ENCODE measurements at places on chromosomes 4 and X. TPM values are rescaled to one million over a fixed set of nuclear protein-coding genes. Genes with fewer than 3 reads are reported as not detected.
A peak's percentile ranks its signal among the peaks of the same experiment; 100 is the strongest.

PNMA6E gene
- total RNA-seq, result not detected

- H3K36me3 ChIP-seq, result peaks cover 13% of the 10 kb centered on the region
- no peaks in the 10 kb centered on the region for H3K27me3 ChIP-seq
- no peaks in the 10 kb centered on the region for H3K4me1 ChIP-seq
- H3K27ac ChIP-seq, result no peak overlapping the region
Observed at GRCh38 chrX:24207826-24208225, 58.3 kb downstream of the ZFX start.

TIMM8A gene
- total RNA-seq, result 12.0 TPM

DNA sequence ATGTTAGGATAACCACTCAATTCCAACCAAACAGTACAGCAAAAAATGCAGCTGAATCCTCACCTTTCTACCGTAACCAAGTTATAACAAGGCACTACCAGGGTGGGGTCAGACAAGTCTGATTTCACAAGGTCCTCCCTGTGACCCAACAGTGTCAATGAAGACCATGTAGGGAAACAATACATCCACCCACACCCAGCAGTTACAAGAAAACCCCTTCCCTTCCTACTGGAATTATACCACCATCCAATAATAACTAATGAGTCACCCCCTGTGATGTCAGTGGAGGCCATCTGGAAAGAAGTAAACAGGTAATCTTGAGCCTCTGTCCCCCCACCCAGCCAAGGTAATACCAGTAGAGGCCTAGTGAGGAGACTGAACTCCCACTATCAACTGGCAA lies 117.6 kb downstream of the FGF16 start:
- H3K4me3 ChIP-seq, result no peak overlapping the region
- no peaks in the 10 kb centered on the region for H3K4me1 ChIP-seq
- no peak for DNase-seq
- H3K27ac ChIP-seq, result no peak overlapping the region
- H3K36me3 ChIP-seq, result no peaks in the 10 kb centered on the region

DNA sequence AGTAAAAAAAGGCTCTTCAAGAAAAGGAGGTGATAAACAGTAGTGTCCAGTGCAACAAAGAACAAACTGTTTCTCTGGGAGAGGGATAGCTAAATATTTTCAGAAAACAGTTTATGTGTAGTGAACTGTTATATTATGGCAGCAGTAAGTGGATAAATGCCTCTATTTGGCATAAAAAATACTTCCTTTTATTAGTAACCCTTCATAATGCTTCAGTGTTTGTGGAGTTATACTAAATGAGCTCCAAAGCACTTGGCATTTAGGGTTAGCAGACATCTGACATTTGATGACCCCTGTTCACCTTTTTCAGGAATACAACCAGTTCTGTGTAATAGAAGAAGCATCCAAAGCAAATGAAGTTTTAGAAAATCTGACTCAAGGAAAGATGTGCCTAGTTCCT lies 31.9 kb downstream of the TRAPPC11 start:
- no peak overlapping the region for H3K4me3 ChIP-seq
- no peaks in the 10 kb centered on the region for H3K27me3 ChIP-seq
- DNase-seq, result no peak
- no peak overlapping the region for H3K27ac ChIP-seq
- H3K4me1 ChIP-seq, result no peaks in the 10 kb centered on the region
- peaks cover 54% of the 10 kb centered on the region for H3K36me3 ChIP-seq

DNA sequence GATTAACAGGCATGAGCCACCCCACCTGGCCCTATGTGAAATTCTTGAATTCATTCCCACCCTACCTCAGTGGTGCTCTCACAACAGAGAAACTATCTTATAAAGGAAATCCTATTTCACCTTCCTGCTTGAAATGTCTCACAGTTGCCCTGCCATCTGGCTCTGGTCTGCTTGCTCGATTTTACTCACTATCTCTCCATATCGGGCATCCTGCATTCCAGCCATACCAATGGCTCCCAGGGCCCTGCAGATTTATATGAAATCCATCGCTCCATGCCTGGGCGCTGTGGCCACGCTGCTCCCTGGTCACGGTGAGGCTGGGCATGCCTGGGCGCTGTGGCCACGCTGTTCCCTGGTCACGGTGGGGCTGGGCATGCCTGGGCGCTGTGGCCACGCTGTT lies 15.8 kb downstream of the SORBS2 start:
- H3K4me1 ChIP-seq, result no peaks in the 10 kb centered on the region
- H3K36me3 ChIP-seq, result no peaks in the 10 kb centered on the region
- no peak for DNase-seq
- no peak overlapping the region for H3K27ac ChIP-seq
- H3K27me3 ChIP-seq, result no peaks in the 10 kb centered on the region

IL15 gene
- total RNA-seq, result 6.1 TPM

DNA sequence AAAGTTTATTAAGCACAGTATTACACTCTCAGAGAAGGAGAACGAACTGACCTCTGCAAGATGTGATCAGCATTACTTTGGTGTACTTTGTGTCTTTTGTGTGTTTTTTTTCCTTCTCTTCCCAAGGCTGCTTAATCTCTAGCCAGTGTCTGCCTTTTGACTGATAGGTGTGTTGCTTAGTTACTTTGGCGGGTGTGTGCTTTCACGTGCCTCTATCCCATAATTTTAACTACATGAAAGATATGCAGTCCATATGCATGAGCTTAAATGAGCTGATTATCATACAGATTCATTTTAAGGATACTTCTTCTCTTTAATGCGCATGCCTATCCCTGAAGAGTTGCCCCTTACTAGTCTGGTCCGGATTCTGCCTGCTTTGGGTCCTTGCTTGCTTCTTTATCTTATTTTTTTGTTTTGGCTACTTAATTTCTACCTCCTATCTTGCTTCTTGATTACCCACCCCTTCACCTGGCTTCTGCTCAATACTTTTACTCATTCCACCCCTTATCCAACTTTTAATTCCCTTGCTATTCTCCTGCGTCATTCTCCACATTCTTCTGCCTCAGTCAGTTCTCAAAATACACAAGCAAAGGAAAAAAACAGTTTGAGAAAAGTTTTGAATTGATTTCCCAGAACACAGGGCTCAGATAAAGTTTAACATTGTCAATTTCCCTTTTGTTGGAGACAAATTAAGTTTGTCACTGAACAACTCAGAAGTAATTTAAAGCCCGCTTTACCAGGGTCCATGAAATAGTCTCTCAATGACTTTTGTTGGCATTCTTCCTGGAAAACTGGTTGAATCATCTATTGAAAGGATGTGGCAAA lies 182.0 kb downstream of the TENT5D start:
- H3K4me1 ChIP-seq, result no peaks in the 10 kb centered on the region
- no peaks in the 10 kb centered on the region for H3K27me3 ChIP-seq
- H3K27ac ChIP-seq, result no peak overlapping the region

GRCh38 chr4:72768364-72768763 lies 199.3 kb upstream of the ADAMTS3 start:
- H3K4me1 ChIP-seq, result no peaks in the 10 kb centered on the region
- no peak for DNase-seq
- H3K36me3 ChIP-seq, result no peaks in the 10 kb centered on the region
- no peaks in the 10 kb centered on the region for H3K27me3 ChIP-seq
- no peak overlapping the region for H3K27ac ChIP-seq

GRCh38 chr4:168019019-168019651 lies 73.2 kb upstream of the ANXA10 start:
- H3K27me3 ChIP-seq, result no peaks in the 10 kb centered on the region
- H3K36me3 ChIP-seq, result no peaks in the 10 kb centered on the region
- no peak overlapping the region for H3K27ac ChIP-seq
- no peak for DNase-seq
- no peaks in the 10 kb centered on the region for H3K4me1 ChIP-seq

NFKB1 gene
- total RNA-seq, result 79.8 TPM

DNA sequence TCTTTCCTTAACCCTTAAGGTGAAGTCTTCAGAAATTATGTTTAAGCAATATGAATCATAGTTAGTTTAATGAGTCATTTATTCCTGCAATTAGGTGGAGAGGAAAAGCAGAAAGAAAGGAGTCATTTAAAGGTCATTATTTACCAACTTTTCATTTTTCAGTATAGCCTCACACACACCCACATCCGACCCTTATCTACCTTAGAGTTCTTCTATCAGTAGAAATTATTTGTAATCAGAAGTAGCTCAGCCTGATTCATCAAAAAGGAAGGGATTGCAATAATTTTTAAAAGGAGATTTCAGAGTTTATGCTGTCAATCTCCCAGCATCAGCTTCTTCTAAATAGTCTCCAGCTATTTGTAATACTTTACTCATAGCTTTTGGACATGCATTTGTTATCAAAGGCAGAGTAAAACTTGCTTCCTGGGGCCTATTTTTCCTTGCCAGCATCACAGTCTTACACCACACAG lies 5.9 kb downstream of the ANXA10 start:
- H3K27me3 ChIP-seq, result no peaks in the 10 kb centered on the region
- no peak overlapping the region for H3K27ac ChIP-seq
- no peak overlapping the region for H3K4me3 ChIP-seq
- DNase-seq, result no peak
- H3K4me1 ChIP-seq, result no peaks in the 10 kb centered on the region

DNA sequence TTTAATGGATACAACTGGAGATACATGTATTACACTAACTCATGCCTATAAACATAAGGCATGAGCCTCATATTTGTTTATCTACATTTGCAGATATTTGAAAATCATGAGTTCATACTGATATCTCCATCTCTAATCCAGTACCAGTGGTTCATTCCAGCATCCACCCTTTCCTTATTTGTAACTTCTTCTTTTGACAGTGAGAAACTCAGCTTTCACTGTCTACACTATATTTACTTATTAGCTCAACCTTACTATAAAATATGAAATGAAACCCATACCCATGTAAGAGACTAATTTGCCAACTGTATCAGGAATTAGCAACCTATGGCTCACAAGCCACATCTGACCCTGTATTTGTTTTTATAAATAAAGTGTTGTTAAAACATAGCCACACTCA lies 161.9 kb upstream of the GPRIN3 start:
- no peak overlapping the region for H3K27ac ChIP-seq
- no peaks in the 10 kb centered on the region for H3K36me3 ChIP-seq
- no peaks in the 10 kb centered on the region for H3K27me3 ChIP-seq
- no peak for DNase-seq
- H3K4me1 ChIP-seq, result peaks cover 15% of the 10 kb centered on the region

DNA sequence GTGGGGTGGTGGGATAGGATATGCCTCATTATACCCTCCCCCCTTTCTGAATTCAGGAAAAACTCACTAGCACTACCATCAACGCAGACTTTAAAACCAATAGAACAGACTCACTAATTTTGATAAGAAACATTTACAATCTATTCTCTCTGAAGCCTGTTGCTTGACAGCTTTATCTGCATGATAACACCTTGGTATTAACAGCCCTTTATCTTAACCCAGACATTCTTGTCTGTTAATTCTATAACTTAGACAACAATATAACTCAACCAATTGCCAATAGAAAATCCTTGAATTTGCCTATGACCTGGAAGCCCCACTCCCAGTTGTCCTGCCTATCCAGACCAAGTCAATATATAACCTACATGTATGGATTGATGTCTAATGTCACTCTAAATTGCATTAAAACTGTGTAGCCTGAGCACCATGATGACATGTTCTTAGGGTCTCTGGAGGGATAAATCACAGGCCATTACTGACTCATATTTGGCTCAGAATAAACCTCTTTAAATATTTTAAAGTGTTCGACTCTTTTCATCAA lies 1.5 kb upstream of the UGT2A3 start:
- no peak overlapping the region for H3K27ac ChIP-seq
- H3K27me3 ChIP-seq, result no peaks in the 10 kb centered on the region
- H3K4me3 ChIP-seq, result no peak overlapping the region
- no peak for DNase-seq
- H3K36me3 ChIP-seq, result no peaks in the 10 kb centered on the region

DNA sequence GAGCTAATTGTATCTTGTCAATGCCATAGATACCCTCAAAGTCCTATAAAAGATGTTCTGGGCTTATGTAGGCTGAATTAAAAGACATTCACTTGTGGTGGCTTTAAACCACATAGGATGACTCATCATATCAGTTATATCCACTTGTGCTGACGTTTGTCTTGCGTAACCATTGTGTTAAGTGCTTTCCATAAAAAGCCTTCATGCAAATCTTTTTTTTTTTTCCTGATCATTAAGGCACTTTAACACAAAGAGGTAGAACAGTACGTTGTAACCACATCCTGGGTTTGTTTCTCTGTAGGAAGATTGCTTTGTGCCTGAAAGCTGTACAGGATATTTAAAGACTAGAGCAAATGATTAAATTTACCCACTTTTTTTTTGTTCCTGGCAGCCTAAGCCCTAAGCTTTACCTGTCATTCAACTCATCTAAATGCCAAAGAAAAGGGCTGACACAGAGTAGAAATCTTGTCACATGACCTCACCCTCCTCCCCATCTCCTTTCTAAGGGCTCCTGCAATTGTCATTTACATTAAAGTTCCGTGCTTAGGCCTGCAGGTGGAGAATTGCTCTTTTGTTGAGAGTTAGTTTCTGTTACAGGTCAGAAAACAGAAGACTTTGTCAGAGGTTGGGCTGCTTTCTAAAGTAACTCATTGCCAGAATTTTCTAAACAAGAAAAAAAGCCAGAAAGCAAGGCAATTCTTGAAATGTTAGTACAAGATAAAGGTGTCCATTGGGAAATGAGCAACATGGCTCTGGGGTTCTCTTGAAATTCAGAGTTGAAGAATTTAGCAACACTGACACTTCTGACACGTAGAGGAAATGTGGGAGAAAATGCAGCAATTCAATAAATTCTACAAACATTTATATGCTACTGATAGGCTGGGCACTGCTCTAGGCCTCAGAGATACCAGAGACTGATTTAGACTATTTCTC lies 555.6 kb downstream of the PPARGC1A start:
- no peaks in the 10 kb centered on the region for H3K27me3 ChIP-seq
- peak; percentile 81 for DNase-seq
- no peaks in the 10 kb centered on the region for H3K36me3 ChIP-seq

- no peaks in the 10 kb centered on the region for H3K4me1 ChIP-seq
- no peaks in the 10 kb centered on the region for H3K27me3 ChIP-seq
- no peak overlapping the region for H3K27ac ChIP-seq
- peak; percentile 38 for DNase-seq
- H3K36me3 ChIP-seq, result no peaks in the 10 kb centered on the region
- no peak overlapping the region for H3K4me3 ChIP-seq
Observed at GRCh38 chr4:20418861-20419451, 167.3 kb downstream of the SLIT2 start.

GRCh38 chr4:48315728-48316630 lies 25.4 kb upstream of the SLAIN2 start:
- H3K4me1 ChIP-seq, result no peaks in the 10 kb centered on the region
- no peaks in the 10 kb centered on the region for H3K36me3 ChIP-seq
- H3K27me3 ChIP-seq, result no peaks in the 10 kb centered on the region
- peak; percentile 41 for DNase-seq
- no peak overlapping the region for H3K27ac ChIP-seq
- no peak overlapping the region for H3K4me3 ChIP-seq

DNA sequence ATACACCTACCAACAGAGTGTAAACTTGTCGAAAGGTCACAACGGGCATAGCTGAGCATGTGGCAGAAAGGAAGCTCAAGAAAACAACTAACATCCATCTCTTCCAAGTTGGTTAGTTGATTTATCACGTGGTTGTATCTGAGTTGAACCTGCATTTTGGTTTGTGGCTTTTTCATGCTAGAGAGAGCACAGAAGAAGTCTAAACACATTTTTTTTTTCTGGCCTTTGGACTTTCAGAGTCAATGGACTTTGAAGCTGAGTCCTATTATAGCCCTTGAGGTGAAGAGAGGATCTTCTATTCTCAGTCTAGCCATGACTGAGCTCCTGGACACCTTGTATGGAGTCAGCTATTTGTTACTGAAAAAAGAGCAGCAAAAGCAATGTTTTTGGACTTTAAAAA lies 150.6 kb upstream of the TRPC5 start:
- H3K36me3 ChIP-seq, result no peaks in the 10 kb centered on the region
- H3K27ac ChIP-seq, result no peak overlapping the region
- DNase-seq, result no peak
- no peak overlapping the region for H3K4me3 ChIP-seq

BCOR gene
- total RNA-seq, result 47.1 TPM
